ENCODE measurements at places on chromosomes 6 and 20.

GRCh38 chr6:98669371-98669770 is 165.0 kb upstream of the POU3F2 start:
- DNase-seq, result no peak

- no peak for DNase-seq
These were observed 357.4 kb downstream of the CDH4 start for GRCh38 chr20:61609461-61609860.

DNA sequence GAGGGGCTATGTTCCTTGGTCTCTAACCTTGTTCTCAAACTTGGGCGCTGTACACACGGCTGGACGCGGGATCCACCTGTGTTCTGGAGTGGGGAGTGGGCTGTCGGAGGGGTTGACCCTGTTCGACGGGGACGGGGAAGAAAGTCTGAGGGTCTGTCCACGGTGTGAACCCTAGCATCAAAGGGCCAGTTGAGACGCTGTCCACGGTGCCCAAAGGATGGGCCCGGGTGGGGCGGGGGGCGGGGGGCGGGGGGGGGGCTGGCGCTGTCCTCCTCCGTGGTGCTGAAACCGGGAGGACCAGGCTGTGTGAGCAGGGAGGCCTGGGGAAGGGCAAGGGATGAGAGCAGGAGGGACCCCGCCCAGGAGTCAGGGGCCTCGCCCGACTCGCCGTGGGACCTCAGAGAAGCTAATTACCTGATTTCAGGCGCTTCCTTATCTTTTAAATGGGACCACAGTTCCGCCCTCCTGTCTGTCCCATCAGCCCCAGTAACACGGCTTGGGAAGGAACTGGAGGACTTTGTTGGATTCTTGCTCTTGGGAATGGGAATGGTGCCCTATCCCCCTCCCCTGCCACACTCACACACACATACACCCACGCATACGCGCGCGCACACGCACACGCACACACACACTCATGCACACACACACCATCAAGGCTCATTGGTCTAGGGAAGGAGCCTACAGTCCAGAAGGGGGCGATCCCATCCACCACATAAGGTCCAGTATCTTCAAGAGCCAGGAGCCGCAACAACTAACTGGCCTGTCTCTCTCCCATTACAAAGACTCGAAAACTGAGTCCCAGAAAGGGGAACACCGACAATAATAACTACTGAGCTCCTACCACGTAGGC is 1.0 kb upstream of the VSTM2L start:
- no peak for DNase-seq

- DNase-seq, result peak; percentile 58
These were observed 60.2 kb downstream of the GCLC start for GRCh38 chr6:53484476-53485280.

GRCh38 chr6:44675449-44675848 is 287.9 kb downstream of the CDC5L start:
- no peak for DNase-seq

- no peak for DNase-seq
These were observed 32.9 kb downstream of the MMUT start for GRCh38 chr6:49430187-49430586.

DNA sequence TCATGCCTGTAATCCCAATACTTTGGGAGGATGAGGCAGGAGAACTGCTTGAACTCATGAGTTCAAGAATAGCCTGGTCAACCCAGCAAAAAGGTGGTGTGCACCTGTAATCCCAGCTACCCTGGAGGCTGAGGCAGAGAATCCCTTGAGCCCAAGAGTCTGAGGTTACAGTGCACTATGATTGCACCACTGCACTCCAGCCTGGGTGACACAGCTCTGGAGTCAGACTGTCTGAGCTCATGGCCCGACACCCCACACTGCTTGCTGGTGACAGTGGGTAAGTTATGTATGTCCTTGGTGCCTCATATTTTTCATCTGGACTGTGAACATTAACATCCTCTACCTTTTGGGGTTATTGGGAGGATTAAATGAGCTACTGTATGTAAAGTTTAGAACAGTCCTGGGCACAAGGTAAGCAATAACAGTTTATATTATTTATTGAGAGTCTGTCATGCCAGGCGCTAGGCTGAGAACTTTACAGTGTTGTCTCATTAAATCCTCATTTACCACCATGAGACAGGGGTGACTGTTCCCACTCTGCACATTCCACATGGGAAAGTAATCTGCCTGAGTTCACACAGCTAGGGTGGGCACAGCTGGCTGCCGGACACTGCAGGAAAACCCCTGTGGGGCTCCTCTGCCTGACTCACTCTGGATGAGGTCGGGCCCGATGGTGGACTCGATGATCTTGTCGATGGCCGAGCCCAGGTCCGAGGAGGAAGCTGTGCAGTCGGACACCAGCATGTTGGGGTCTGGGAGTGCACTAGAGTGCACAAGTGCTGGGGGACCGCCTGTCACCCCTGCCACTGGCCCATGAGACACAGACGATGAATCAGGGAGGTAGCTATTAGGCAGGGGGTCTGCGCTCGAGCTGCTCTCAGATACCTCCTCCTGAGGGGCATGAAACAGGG is 2.9 kb downstream of the ZNF335 start:
- DNase-seq, result no peak

DNA sequence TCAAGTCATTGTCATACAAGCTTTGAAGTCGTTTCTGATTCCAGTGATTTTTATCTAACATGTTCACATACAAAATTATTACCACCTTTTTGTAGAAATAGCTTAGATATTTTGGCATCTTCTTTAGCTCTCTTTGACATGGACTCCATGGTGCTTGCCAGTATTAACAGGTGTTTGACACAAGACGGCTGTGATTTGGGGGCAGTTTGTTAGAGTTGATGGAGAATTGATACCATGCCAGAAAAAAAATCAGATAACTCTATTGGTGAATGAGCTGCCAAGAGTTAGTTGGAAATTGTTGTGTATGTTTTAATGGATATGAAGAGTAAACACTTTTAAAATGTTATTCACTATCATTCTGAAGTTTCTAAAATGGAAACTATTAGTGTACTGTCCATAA is 146.6 kb upstream of the LAMP5 start:
- no peak for DNase-seq

DNA sequence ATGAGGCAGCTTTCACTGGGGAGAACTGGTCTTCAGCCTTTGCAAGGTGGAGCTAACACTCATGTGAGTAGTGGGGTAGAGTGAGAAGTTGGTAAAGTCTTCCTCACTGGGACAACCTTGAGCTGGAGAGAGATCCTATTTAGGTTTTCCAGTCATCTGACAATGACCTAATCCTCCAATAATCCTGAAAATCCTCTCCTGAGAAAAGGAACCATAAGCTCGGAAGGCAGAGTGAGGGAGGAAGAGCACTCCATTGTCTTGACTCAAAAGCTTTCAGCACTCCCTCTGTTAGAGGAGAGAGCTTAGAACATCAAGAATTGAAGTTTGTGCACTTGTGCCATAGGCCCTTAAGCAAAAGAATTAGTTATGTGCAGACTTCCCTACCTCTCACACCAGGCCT is 77.8 kb downstream of the TRAM2 start:
- no peak for DNase-seq

DNA sequence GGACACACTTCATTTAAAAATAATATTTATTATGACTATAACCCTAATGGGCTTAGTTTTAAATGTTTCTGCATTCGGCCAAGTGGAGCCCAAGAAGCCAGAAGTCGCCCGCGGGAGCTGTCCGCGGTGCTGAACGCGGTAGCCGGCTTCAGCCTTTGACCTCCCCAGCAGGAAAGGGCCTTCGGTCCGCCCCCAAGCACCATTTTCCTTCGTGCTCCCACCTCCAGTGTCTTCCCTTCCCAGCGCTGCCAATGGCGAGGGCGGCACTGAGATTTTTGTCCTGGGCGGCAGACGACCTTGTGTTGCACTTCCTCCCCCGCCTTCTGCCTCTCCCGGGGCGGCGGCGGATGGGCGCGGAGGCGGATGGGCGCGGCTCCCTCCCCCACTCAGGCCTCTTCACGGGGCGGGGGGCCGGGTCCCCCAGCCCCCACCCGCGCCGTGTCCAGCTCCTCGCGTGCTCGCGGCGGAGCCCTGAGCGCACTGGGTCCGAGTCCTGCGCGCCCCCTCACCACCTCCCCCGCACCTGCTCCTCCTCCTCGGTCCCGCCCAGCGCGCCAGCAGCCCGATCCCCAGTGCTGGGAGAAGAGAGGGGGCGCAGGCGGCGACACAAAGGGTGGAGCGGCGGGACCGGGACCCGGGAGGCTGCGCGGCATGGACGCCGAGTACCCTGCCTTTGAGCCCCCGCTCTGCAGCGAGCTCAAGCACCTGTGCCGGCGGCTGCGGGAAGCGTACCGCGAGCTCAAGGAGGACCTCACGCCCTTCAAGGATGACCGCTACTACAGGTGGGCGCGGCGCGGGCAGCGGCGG is 23.6 kb upstream of the TMEM181 start:
- DNase-seq, result peak; percentile 69

DNA sequence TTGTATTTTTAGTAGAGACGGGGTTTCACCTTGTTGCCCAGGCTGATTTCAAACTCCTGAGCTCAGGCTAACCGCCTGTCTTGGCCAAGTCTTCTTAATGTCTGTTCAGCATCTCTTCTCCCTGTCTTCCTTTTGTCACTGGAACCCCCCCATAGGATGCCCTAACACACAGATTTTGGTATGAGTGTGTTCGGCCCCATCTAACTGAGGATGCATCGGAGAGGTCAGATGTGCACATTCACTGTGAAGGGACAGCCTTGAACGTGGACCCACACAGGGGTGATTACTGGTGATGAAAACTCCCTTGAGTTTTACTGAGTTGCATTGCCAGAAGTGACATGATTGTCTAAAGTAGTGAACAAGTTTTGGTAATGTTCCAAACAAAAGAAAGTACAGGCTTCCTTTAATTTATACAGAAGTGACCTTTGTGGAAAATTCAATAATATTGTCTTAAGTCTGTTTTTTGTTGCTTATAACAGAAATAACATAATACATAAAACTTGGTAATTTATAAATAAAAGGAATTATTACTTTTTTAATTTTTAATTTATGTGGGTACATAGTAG is 40.5 kb upstream of the NCOA3 start:
- no peak for DNase-seq

DNA sequence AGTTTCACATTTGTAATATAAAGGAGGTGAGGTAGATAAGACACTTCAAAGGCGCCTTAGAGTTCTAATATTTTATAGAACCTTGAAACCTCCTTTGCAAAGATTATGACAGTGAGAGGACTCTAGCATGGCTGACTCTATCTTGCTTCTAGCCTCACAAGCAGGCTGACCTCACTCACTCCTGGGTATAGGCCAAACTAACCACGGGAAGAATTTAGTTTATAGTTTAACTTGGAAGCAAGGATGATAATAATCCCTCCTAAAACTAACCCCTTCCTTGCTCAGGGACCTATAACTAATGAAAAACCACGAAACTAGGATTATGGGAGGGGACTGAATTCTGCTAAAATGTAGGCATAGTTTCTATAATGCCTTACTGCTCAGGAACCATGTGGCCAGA is 84.3 kb downstream of the FILIP1 start:
- no peak for DNase-seq

DNA sequence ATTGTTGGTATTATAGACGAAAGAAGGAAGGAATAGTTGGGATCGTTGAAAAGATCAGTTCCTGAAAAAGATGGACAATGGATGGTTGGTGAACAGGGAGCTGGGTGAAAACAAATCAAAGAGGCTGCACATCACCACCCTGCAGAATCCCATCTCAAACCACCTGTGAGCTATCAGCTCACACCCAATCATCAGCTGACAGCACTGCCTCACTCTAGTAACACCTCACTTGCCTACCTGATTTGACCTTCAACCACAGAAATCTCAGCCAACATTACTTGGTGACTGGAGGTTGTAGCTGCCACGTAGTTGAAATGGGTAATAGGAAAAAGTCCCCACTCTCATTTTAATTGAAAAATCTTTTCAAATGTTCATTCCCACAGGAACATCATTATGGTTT is 101.8 kb upstream of the DST start:
- no peak for DNase-seq

- no peak for DNase-seq
These were observed 23.2 kb upstream of the SAMHD1 start for GRCh38 chr20:36974660-36975059.
